AG09309 (cell line): ENCODE measurements at places on chromosomes 6 and 20.
A peak's percentile ranks its signal among the peaks of the same experiment; 100 is the strongest.

DNA sequence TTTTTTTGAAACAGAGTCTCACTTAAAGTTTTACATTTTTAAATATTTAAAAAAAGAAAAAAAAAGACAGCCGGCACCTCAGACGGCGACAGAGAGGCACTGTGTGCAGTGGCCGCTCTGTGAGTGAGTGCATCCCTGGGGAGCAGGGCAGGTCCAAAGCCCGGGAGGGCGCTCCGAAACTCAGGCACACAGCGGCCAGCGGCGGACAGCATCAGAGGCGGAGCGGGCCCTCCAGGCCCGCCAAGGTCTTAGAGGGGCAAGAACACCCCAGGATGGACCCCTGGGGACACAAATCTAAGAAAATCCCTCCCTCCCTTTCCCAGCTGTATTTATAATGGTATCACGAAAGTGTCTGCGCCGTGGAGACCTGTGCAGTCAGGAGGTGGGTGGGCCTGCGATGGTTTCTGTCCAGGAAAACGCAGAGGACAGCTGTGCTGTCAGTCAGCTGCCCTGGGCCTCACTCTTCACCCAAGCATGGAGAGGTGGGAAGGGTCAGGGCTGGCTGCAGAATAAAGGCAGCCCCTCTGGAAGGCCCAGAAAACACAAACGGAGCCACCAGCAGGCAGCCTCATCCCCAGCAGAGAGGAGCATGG, 43.8 kb downstream of the TAF4 start:
- DNase-seq, result no peak

GRCh38 chr6:45741437-45742171, 274.1 kb downstream of the CLIC5 start:
- DNase-seq, result no peak

- peak; percentile 17 for DNase-seq
Measured at GRCh38 chr6:40894962-40895799, 143.8 kb downstream of the UNC5CL start.

DNA sequence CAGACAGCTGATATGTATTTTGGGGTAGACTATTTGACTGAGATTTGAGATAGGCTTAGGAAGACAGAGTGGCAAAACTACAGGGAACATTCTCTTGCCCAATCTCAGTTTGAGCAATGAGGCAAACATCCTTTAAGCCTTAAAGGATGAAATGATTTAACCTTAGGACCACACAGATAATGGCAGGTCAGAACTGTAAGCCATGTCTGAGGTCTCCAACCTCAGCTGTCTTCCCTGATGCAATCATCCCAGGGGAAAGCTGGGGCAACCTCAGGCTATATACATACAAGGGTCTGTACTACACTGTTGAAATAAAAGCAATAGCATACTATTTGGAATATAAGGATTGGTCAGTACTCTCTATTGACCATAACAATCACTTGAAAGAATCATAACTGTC, 83.8 kb upstream of the NUP153 start:
- no peak for DNase-seq

DNA sequence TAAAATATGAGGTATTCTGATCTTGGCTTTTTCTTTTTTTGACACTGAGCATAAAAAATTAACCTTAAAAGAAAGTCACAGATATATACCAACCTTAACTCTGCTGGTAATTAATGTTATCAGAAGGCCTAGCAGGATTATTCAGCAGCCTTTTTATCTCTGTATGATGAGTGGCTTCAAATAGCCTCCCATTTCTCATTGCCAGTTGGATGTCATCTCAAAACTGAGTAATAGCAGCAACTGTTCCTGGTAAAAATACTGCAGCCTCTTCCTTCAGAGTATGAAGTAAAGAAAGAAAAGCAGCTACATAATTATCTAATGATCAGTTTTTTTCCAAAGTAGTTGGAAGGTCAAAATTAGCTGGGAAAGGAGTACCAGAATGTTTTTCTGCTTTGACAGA, 24.9 kb upstream of the HDGFL1 start:
- no peak for DNase-seq

- no peak for DNase-seq
Measured at GRCh38 chr6:45105170-45105820, 222.8 kb upstream of the RUNX2 start.

DNA sequence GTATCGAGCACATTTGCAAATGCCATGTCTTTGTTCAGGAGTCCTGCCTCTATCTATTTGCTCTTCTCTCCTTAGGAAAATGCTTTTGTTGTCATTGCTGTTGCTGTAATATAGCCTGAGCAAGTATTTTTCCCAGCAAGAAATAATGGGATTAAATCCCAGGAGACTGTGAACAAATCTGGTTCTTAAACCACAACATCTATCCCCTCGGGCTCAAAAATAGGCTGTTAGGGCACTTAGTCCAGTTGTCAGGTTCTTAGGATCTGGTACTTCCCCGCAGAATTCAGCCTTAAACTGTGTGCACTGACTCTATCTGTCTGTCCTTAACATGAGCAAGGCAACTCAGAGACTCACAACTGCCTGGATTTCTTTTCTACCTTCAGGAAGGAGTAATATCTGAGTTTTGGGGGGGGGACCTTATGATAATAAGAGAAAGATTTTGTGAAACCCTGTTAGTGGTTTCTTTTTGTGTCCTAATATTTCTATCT, 437.5 kb downstream of the HTR1B start:
- DNase-seq, result no peak

DNA sequence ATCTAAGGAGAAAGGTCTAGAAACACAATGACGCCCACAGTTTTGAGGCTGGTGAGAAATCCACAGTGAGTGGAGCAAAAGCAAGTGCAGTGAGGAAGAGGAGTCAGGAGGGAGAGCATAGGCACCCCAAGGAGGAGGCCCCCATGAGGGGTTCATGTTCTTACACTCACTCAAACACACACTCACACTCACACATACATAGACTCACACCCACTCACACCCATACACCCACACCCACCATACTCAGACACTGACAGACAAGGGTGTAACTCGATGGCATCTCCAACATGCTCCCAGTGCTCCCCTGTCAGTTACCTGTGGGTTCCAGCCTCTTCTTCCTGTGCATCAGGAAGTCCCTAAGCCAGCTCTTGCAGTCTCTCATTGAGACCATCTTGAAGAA, 3.8 kb downstream of the ULBP3 start:
- no peak for DNase-seq

DNA sequence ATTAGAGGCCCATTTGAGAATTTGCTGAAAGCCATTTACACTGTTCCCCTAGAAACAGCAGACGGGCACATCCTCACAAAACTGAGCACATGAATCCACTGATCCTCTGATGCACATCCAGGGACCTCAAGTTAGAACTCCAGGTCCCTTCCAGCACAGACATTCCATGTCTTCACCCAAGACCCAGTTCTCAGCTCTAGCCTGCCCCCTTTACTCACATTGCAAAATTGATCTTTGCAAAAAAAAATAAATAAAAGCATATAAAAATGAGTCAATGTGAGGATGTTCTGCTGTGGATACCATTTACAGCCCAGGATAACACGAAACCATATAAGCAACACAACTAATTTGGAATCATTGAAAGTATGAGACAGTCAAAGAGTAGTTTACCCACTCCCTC, 458.2 kb upstream of the JARID2 start:
- DNase-seq, result no peak

DNA sequence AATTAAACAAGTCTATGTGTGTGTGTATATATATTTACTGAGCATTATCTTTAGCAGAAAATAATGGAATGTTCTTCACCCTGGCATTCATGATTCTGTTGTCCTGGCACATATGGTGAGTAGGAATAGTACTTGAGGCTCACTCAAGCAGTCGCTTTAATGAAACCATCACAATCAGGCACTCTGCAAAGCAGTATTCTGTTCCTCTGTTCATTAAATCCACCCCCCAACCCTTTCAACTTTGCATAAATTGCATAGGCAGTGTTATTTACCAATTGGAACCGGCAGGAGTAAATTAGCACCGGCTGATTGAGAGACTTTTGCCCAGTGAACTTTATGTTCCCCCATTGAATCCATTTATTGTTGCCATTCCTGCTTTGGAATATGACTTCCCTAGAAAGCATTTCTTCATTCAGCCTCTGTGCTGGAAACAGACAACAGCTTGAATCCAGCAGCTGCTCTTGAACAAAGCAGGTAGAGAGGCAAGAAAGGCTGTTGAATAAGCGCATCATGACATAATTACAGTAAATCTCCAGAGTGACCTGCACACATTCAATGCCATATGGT, 268.0 kb upstream of the RNF217 start:
- DNase-seq, result no peak

DNA sequence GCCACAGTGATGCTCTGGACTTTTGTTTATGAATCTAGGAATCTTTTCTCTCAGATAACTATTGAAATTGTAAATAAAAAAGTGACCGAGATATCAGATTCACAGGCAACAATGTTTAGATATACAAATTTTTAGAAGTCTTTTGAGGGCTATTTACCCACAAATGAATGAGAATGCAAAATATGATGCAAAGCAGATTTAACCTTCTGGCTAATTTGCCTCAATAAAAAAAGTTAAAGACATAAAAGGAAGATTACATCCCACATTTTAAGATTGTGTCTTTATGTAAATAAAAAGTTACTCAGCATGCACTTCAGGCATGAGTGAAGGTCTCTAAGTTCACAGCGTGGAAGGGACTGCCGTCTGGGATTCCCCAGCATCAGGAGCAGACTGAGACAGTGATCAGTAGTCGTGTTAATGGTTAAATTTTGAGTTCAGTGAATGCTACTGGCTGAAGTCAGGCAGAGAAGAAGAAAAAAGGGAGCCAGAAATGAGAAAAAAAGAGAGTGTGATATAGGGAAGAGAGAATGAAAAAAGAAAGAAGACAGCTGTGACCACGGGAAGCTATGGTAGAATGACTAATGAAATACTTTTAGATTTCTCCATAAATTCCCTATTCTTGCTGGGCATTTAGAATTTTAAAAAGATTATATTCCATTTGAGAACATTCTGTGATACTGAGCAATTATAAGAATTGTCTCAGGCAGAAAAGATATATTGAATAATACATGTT, 93.6 kb downstream of the MYB start:
- no peak for DNase-seq

GRCh38 chr6:82251942-82252341, 4.4 kb upstream of the IBTK start:
- DNase-seq, result no peak

DNA sequence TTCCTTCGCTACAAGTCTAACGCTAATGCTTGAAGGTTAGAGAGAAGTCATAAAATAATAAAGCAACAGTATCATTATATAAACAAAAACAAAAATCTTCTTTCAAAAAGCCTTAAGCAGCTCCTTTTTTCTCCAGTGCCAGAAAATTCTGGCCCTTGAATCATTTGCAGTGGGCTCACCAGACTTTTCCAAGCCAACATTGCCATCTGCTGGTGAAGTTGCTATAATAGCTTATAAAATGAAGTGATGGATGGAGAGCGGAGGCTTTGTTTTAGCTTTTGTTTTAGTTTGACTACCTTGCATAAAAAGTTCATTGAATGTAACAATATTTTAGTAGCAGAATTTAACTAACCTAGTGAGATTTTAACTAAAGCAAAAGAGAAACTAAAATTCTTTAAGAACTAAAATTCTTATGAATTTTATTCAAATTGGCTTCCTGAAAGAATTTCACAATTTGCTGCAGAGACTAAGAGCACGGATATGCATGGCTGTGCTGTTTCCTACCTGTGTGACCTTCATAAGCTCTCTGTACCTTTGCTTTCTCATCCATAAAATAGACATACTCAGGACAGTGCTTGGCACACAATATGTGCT, 44.8 kb upstream of the SLC2A12 start:
- peak; percentile 37 for DNase-seq

- no peak for DNase-seq
Measured at GRCh38 chr6:158207422-158207788, 39.3 kb downstream of the GTF2H5 start.

DNA sequence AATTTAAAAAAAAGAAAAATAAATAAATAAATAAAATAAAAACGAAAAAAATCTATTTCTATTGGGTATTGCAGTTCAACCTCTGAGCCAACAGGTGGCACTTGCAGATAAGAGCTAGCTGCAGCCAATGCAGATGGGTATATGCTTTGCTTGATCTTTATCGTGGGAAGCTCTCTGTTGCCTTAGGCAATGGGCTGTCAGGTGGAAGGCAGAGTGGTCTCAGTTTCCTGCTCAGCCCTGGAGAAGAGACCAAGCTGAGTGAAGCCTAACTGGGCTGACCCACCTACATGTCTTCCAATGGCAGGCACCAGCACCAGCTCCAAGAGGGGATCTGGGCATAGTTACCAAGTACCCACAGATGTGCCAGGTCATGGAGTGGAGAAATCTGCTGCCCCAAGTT, 95.0 kb downstream of the AK9 start:
- peak; percentile 27 for DNase-seq

GRCh38 chr20:24617080-24617432, 147.6 kb downstream of the SYNDIG1 start:
- no peak for DNase-seq

DNA sequence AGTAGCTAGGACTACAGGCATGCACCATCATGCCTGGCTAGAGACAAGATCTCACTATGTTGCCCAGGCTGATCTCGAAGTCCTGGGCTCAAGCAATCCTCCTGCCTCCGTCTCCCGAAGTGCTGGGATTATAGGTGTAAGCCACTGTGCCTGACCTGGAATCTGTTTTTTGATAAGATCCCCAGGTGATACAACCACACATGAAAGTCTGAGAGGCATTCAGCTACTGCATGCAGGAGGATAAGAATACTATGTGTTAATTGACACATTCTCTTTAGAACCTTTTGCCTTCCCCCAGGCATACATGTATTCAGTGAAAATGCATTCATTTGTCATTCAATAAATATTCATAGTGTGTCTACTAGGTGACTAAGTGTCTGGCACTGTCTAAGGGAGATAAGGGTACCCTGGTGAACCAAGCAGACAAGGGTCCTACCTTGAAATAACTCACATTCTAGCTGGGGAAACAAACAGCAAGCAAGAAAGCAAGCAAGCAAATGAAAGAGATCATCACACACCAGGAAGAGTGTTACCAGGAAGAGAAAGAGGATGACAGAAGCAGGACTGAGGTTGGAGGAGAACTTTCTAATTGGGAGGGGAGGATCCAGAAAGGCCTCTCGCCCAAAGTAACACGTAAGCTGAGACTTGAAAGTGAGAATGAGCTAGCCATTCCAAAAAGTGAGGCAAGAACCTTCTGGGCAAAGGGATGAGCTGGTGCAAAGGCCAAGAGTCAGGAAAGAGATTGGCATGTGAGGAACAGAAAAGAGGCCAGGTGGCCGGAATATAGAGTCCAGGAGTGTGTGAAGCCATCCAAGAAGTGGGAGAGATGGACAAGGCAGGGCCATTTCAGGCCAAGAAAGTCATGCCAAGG, 6.5 kb downstream of the GFOD1 start:
- DNase-seq, result no peak

GRCh38 chr6:99276747-99277146, 72.7 kb downstream of the FAXC start:
- DNase-seq, result no peak
